ENCODE measurements at places on chromosomes 3 and 15.

- no peak for DNase-seq
Measured at GRCh38 chr3:17430582-17430981, 311.8 kb downstream of the TBC1D5 start.

DNA sequence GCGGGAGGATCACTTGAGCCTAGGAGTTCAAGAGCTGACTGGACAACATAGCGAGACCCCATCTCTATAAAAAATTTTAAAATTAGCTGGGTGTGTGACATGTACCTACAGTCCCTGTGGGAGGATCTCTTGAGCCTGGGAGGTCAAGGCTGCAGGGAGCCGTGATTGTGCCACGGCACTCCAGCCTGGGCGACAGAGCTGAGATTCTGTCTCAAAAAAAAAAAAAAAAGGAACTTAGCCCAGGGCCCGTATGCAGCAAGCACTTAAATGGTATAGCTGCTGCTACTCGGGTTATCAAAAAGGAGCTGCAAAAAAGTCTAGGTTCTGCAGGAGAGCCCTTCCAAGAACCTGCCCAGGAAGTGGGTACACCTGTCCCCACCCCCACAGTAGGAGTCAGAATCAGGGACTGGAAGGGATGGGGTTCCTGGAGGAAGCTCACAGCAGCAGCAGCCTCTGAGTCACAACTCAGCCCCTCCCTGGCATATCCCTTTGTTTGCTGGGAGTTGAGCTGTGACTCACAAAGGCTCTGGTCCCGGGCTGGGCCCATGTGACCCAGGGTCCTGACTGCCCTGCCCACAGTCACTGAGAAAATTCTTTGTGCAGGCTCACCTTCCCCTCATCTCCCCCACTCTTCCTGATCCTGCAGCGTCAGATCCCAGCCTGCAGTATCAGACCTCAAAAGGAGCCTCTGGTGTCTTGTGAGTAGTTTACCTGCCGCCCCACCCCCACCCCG is at the start of gene SPATA12:
TSS of gene SPATA12 (plus strand) at position 576 of the 733 bp plus-strand sequence. CDS start 13,031 bp downstream, outside the sequence.
- no peak for DNase-seq

- no peak for DNase-seq
Measured at GRCh38 chr15:64478863-64479262, 18.5 kb downstream of the ZNF609 start.

GRCh38 chr3:185508335-185508991 is 9.6 kb upstream of the TMEM41A start:
- DNase-seq = no peak

GRCh38 chr15:58282060-58282708 is 144.0 kb downstream of the AQP9 start:
- DNase-seq = no peak

DNA sequence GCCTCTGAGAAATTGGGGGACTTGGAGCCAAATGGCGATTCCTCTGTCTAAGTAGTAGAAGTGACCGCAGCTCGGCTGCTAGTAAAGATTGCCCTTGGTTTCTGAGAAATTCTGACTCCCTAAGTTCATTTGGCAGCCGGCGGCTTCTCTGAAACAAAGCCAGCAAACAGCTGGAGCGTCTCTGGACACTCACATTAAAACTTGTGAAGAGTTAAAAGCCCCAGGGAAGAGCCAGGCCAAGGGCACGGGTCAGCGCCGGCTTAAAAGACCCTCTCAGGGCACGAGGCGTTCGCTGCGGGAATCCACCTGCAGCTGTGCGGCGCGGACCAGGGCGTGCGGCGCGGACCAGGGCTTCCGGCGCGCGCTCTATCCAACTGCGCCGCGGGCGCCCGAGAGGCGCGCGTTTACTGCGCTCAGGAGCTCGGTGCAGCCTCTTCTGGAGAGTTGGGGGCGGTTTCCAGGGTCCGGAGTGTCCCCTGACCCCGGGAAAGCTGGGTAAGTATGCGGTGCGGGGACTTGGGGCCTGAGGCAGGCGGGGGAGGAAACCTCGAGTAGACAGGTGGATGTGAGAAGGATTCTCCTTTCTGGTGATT is at the start of gene COL6A5:
TSS of gene COL6A5 (plus strand) at position 186 of the 593 bp plus-strand sequence. CDS start 27,967 bp downstream, outside the sequence.
- DNase-seq = no peak

DNA sequence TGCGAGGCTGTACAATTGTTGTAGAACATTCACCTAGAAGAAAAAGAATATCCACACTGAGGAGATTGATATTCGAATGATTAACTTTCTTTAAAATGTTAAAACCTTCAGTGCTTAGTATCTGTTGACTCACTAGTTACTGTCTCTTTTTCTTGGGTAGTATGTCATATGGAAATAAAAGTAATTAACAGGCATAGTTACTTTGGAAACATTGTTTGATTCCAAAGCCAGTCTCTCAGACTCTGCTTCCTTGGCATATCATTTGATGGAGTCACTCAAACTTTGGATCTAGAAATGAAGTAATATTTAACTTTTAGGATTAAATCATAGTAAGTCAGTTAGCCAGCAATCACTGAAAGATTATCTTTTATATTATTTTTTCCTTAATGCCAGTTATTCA is 63.4 kb downstream of the MAP2K5 start:
- DNase-seq = no peak

DNA sequence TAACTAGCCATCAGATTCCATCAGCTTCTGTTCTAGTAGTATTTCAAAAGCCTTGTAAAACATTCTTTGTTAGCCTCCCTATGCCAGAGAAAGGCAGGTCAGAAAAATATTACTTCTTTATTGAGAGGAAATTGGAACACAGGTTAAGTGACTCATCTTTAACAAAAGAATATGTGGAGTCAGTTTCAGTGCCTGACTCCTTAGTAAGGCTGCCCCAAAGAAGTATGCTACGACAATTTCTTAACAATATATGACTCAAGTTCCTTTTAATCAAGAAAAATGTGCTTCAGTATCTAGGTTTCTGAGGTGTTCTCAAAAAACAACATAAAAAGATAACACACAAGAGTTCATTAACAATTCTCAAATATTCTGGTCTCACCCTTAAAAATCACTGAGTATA is 139.2 kb downstream of the VPS13C start:
- no peak for DNase-seq

DNA sequence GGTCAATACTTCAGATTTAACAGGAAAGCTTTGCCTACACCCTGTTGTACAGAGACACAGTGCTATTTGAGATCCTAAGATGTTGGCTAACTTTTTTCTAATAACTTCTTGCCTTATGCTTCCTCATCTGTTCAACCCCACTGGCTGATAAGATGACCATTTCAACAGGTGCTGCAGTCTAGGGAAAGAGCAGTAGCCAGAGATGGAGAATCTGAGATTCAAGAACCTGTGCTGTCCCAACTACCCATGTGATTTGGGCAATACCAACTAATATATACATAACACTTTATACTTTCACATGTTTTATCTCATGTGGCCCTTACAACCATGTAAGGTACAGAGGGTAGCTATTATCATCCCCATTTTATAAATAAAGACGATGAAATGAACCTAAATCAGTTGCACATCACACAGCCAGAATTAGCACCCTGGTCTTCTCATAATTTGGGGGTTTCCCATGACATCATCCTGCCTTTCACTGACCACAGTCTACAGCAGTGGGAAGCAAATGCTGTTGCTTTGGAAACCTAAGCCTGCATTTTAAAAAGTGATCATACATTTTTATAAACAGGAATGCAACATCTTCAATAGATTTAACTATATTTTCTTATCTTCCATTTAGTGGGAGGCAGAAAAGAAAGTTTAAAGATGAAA is 9.7 kb downstream of the TTC23 start:
- no peak for DNase-seq

GRCh38 chr3:9028134-9028533 is 64.9 kb upstream of the RAD18 start:
- DNase-seq = no peak

DNA sequence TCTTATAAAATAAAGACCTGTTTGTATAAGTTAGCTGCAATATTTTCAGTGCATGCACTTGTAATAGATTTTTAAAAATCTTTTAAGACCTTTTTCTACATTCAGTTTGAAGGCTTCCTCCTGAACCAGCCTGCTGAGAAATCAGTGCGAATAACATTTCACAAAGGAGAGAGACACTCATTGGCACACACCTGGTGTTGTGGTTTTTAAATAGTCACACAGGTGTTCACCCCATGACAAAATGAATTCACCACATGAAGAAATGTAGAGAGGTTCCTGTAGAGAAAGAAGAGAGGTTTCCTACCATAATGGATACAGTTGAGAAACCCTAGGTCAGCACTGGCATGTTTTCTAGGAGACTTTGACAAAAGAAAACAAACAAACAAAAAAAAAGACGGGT is 237.3 kb downstream of the CNTN6 start:
- DNase-seq = no peak

- no peak for DNase-seq
Measured at GRCh38 chr15:64466408-64467141, 6.2 kb downstream of the ZNF609 start.

DNA sequence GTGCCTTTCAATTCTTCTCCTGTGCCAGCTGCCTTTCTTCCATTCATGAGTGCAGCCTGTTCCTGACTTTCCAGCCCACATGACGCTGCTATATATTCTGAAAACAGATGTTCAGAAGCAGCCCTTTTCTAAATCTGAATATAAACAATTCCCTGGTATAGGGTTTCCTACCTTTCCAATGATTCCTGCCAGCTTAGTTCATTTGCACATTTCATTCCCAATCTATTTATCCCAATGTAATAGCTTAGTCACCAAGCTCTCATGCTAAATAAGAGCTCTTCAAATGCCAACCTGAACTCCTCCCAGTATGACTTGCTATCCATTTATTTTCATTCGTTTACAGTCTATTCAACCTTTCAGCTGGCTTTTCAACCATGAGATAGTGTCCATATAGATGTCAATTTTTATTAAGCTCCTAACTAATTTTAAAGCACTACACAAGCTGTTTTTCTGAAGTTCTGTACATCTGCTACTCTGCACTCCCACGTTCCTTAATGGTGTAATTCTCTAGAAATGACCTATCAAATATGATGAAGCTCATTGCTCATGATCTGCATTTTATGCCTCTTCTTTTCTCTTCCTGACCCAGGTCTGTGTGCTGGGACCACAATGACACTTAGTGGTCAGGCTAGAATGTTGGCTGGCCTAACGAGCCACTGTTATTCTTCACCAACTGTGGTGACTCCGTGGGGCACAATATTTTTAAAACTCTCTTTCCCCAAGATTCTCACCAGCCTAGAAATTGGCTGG is 605.0 kb upstream of the TBL1XR1 start:
- DNase-seq = no peak

- DNase-seq = no peak
Measured at GRCh38 chr3:179872842-179873241, 163.9 kb downstream of the PEX5L start.

DNA sequence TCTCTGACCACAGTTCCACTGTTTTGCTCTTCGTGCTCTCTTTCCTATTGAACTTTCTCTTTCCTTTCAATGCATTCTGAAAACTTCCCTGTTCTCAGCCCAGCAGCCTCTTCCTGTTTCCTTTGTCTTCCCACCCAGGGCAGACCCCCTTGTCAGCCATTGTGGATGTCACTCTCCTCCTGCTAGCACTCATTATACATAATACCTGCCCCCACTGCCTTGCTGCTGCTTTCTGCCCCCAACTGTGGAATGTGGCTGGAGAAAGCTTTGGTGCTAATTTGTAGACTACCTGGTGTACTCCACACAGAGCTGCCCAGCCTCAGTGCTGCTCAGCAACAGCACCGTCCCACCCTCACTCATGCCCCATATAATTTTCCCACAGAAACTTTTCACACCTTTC is 80.2 kb downstream of the CHCHD6 start:
- no peak for DNase-seq

DNA sequence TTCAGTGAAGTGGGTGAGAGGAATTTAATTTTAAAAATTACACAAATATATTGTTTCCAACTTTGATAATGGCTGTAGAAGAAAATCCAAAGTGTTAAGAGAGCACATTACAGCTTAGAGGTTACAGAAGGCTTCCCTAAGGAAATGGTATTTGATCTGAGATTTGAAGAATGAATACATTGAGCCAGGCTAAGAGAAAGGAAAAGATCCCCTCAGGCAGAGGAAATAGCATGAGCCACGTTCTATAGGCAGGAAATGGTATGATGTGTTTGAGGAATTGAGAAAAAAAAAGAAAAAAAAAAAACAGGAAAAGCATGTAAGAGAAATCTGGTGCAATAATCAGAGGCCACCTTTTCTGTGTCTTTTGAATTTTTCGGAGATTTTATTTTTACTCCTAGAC is 48.6 kb downstream of the UNC13C start:
- no peak for DNase-seq

DNA sequence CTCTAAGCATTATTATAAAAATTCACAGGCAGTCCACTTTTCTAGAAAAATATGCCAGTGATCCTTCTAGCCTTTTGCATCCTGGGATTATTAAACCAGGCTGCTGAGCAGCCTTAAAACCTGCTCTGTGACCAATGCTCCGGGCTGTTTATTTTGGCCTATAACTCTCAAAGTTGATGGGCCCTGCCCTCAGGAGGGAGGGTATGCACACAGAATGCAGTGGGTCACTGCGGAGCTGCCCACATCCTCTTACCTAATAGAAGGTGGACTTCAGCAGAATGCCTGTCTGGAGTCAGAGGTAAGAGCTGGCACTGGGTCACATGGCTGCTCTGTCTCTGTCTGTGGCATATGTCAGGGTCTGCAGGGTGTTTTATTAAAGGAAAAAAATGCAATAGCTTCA is 26.0 kb downstream of the CPNE4 start:
- no peak for DNase-seq

GRCh38 chr15:38945551-38946298 is 381.1 kb upstream of the RASGRP1 start:
- no peak for DNase-seq

DNA sequence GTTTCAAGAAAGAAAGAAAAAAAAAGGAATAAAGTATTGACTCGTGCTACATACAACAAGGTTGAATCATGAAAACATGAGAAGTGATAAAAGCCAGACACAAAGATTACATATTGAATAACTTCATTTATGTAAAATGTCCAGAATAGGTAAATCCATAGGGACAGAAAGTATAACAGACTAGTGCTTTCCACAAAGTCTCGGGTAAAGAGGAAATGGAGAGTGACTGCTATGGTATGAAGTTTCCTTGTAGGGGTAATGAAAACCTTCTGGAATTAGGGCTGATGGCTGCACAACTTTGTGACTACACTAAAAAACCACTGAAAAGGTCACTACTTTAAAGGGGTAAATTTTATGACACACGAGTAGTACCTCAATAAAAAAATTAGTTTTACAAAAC is 13.0 kb downstream of the LRRFIP2 start:
- DNase-seq = no peak

GRCh38 chr3:181570472-181570871 is 141.3 kb upstream of the SOX2 start:
- no peak for DNase-seq

- no peak for DNase-seq
Measured at GRCh38 chr3:149010966-149011365, 19.6 kb downstream of the GYG1 start.

DNA sequence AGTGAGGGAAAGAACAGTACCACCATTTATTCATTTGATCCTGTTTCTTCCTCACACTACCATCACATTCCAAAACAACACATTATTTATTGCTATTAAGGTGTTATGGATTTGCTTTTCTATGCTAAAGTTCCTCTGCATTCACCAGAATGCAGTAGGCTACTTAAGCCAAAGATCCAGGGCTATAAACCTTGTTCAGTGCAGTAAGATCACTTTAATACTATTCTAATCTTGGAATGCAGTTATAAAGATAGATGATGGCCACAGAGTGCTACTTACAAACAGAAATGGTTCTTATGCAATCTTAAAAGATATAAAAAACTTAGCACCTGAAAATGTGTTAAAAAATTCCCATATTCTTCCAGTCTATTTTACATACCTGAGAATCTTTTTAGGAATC is 107.5 kb upstream of the TSPAN3 start:
- no peak for DNase-seq
